ENCODE measurements at places on chromosomes 3 and 15.
A peak's percentile ranks its signal among the peaks of the same experiment; 100 is the strongest.

DNA sequence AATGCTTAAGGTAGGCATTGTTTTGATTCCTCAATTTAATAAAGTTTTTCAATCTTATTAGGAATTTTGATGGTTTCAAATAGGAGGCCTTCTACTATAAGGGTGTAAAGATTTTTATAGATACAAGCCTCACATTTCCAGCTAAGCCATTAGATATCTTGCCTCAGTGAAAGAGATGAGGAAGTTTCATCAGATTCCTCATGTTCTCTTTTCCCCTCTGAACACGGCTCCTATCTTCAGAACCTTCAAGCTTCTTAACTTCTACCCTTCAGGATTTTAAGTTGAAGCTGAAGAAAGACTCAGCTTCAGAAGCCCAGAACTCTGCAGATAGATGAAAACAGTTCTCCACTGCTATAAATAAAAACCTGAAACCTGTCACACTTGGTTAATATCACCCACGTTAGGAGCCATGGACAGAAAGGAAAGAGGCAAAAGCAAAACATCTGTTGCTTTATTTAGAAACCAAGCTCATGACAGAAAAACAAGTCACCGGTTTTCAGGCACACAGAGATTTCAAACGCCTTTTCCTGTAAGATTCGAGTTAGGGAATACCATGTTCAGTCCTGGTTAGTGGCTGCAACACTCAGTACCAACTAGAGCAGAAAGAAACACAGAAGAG lies 82.2 kb upstream of the GOLGA8B start:
- no peaks in the 10 kb centered on the region for H3K4me1 ChIP-seq
- H3K4me3 ChIP-seq, result no peak overlapping the region
- H3K27ac ChIP-seq, result no peak overlapping the region
- no peaks in the 10 kb centered on the region for H3K27me3 ChIP-seq

- no peaks in the 10 kb centered on the region for H3K36me3 ChIP-seq
- peak overlapping the region; percentile 96 for H3K27ac ChIP-seq
- no peaks in the 10 kb centered on the region for H3K4me1 ChIP-seq
- DNase-seq, result no peak
- no peaks in the 10 kb centered on the region for H3K27me3 ChIP-seq
- H3K4me3 ChIP-seq, result no peak overlapping the region
Observed at GRCh38 chr3:4866866-4867265, 112.4 kb upstream of the BHLHE40 start.

- DNase-seq, result no peak
- H3K27ac ChIP-seq, result no peak within 1 kb of the TSS
- no peaks in the 10 kb centered on the region for H3K36me3 ChIP-seq
Observed at GRCh38 chr15:49423021-49423420, at the start of gene FGF7. TSS of gene FGF7 (plus strand) at chr15:49423242. CDS start at chr15:49424298, 1,056 bp downstream.

DNA sequence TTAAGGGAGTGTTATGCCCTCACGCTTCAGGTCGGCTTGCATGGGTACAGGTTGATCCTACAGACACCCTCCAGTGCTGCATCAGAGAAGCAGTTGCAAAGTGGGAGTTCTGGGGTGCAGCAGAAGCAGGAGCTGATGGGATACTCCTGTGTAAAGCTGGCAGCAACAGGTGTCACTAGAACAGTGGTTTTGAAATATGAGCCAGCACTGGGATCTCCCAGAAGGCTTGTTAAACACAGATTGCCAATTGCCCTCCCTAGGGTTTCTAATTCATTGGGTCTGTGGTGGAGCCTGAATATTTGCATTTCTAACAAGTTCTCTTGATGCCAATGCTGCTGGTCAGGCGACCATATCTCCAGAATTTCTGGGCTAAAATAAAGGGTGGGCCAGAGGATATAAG lies 350.4 kb downstream of the CLSTN2 start:
- H3K4me1 ChIP-seq, result no peaks in the 10 kb centered on the region
- DNase-seq, result no peak
- no peak overlapping the region for H3K27ac ChIP-seq
- no peaks in the 10 kb centered on the region for H3K27me3 ChIP-seq
- H3K36me3 ChIP-seq, result no peaks in the 10 kb centered on the region
- no peak overlapping the region for H3K4me3 ChIP-seq

DNA sequence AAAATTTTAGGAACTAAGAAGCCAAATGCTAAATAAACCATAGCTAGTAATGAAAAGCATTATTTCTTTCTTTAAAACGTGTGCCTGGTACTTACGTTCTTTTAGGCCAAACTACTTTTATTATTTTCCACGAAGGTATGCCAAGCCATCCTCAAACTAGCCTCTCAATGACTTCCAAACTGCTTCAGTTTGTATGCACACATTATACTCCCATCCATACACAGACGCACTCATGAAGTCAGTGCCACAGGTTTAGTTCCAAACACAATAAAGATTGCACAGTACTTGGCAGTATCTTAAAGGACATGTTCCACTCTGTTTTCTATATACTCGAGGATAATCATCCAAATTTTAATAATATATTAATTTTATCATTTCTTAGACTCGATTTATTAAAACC lies 609.2 kb upstream of the ZNF385D start:
- H3K4me3 ChIP-seq, result no peak overlapping the region
- H3K36me3 ChIP-seq, result no peaks in the 10 kb centered on the region
- H3K27me3 ChIP-seq, result no peaks in the 10 kb centered on the region
- H3K27ac ChIP-seq, result no peak overlapping the region
- DNase-seq, result no peak
- H3K4me1 ChIP-seq, result no peaks in the 10 kb centered on the region

- H3K36me3 ChIP-seq, result no peaks in the 10 kb centered on the region
- H3K27ac ChIP-seq, result peak overlapping the region; percentile 63
- no peak for DNase-seq
- H3K27me3 ChIP-seq, result no peaks in the 10 kb centered on the region
- peaks cover 56% of the 10 kb centered on the region for H3K4me1 ChIP-seq
- no peak overlapping the region for H3K4me3 ChIP-seq
Observed at GRCh38 chr3:24255414-24255813, 239.2 kb downstream of the THRB start.

DNA sequence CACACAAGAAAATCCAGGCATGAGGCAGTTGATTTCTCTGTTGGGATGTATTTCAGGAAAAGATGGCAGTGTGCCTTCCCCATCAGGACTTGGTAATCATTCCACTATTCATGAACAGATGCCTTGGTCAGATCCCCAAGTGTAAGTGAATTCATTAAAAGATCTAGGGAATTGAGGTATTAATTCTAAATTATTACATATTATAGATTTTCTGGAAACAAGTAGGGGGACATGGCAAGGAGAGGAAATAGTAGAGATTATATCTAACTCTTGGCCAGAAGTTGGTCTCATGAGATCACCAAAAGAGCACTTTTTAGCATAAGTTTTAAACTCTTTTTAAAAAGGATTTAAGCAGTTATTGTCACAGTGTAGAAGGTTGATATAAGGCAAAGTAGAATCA lies 74.4 kb upstream of the MDFIC2 start:
- no peak overlapping the region for H3K4me3 ChIP-seq
- no peaks in the 10 kb centered on the region for H3K4me1 ChIP-seq
- no peak overlapping the region for H3K27ac ChIP-seq

DNA sequence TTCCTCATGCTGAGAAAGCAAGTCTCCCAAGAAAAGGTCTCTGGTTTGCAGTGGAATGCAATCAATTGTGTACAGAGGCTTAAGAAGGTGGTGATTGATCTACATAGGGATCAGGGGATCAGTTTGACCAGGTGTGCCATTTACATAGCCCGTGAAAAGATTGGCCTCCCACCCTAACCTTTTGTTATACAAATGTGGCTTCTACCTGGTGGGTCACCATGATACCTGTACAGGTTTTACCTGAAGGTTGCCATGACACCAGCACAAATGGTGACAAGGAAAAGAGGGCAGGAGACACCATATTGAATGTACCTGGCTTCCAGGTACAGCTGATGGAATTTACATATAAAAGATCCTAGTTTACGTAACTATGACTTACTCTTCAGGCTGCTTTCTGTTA lies 25.5 kb upstream of the TEX55 start:
- no peak overlapping the region for H3K27ac ChIP-seq
- no peaks in the 10 kb centered on the region for H3K27me3 ChIP-seq
- no peak overlapping the region for H3K4me3 ChIP-seq
- H3K36me3 ChIP-seq, result no peaks in the 10 kb centered on the region

- H3K4me3 ChIP-seq, result no peak overlapping the region
- no peak overlapping the region for H3K27ac ChIP-seq
- H3K27me3 ChIP-seq, result no peaks in the 10 kb centered on the region
- H3K4me1 ChIP-seq, result no peaks in the 10 kb centered on the region
- no peaks in the 10 kb centered on the region for H3K36me3 ChIP-seq
Observed at GRCh38 chr15:31606931-31607497, 280.4 kb downstream of the KLF13 start.

DNA sequence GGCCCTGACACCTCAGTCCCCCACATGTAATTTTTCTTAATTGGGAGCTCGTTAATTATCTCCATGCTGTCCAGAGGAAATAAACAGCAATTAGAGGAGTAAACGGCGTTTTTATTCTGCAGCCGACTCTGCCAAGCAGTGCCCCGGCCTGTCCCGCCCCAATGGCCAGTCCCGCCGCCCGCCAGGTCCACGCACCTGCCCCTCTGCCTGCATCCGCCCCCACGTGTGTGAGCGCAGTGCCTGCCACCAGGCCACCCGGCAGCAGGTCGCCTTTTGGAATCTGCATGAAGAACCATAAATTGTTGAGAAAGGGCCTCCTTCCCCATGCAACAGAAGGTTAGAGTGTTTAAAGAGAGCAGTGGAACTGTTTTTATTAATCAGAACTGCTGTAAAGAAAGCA lies 87.5 kb upstream of the LINGO1 start:
- no peak overlapping the region for H3K27ac ChIP-seq
- H3K4me1 ChIP-seq, result no peaks in the 10 kb centered on the region
- H3K36me3 ChIP-seq, result no peaks in the 10 kb centered on the region
- H3K27me3 ChIP-seq, result no peaks in the 10 kb centered on the region

DNA sequence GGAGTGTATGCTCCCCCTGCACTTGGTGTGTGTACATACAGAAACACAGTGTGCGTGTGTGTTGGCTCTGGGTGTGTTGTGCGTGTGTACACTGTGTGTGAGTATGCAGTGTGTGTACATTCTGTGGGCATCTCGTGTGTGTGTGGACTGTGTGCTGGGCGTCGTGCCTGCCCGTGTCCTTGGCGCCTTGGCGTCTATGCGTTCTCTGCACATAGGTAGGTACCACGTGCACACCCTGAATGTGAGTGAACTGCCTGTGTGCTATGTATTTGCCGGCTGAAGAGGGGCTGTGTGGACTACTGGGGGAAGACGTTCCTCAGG lies 481 bp upstream of the ECE2 start:
- no peak overlapping the region for H3K4me3 ChIP-seq
- peaks cover 13% of the 10 kb centered on the region for H3K27me3 ChIP-seq
- H3K36me3 ChIP-seq, result no peaks in the 10 kb centered on the region
- no peaks in the 10 kb centered on the region for H3K4me1 ChIP-seq
- DNase-seq, result no peak
- no peak overlapping the region for H3K27ac ChIP-seq

- H3K4me1 ChIP-seq, result no peaks in the 10 kb centered on the region
- no peak for DNase-seq
- H3K27ac ChIP-seq, result no peak overlapping the region
- H3K27me3 ChIP-seq, result no peaks in the 10 kb centered on the region
Observed at GRCh38 chr15:73540161-73540560, 93.0 kb downstream of the NPTN start.

DNA sequence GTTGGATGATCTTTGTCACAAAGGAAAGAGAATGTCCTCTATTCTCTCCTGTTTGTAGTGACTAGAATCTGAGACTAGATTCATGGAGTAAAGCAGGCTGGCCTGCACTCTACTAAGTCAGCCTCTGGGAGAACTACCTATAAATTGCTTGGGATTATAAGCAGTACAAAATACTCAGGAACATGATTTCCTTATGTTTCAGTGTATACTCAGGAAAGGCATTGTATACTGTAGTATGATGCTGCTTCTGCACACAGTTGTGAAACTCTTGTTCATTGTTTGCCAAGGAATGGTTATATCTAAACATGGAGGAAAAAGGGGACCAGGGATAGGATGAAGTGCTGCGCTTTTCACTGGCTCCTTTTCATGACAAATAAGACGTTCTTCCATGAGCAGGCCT lies 49.2 kb downstream of the OXSR1 start:
- no peaks in the 10 kb centered on the region for H3K36me3 ChIP-seq
- H3K27me3 ChIP-seq, result no peaks in the 10 kb centered on the region
- H3K4me1 ChIP-seq, result peaks cover 11% of the 10 kb centered on the region
- H3K4me3 ChIP-seq, result no peak overlapping the region

DNA sequence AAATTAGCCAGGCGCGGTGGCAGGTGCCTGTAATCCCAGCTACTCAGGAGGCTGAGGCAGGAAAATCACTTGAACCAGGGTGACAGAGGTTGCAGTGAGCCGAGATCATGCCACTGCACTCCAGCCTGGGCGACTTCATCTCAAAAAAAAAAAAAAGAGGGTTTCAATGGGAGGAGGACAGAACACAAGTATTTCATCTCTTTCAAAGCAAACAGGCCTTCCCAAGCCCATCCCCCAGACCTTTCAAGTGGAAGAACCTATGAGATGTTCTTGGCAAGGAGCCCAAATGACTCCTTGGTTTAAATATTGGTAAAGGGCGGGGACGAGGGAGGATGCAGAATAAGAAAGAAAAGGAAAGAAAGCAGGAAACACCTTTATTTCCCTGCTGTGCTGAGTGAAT lies 62.2 kb upstream of the MCF2L2 start:
- no peak overlapping the region for H3K27ac ChIP-seq
- H3K36me3 ChIP-seq, result no peaks in the 10 kb centered on the region
- H3K27me3 ChIP-seq, result no peaks in the 10 kb centered on the region
- no peaks in the 10 kb centered on the region for H3K4me1 ChIP-seq
- no peak overlapping the region for H3K4me3 ChIP-seq
- DNase-seq, result peak; percentile 22

GRCh38 chr3:122555275-122556071 lies 8.6 kb downstream of the PARP9 start:
- no peak overlapping the region for H3K27ac ChIP-seq
- H3K4me1 ChIP-seq, result no peaks in the 10 kb centered on the region
- H3K27me3 ChIP-seq, result no peaks in the 10 kb centered on the region
- no peak for DNase-seq

GRCh38 chr3:10173926-10174435 lies 9.3 kb downstream of the IRAK2 start:
- DNase-seq, result peak; percentile 98
- H3K27ac ChIP-seq, result peak overlapping the region; percentile 93
- no peak overlapping the region for H3K4me3 ChIP-seq
- H3K4me1 ChIP-seq, result peaks cover 17% of the 10 kb centered on the region
- H3K27me3 ChIP-seq, result no peaks in the 10 kb centered on the region

DNA sequence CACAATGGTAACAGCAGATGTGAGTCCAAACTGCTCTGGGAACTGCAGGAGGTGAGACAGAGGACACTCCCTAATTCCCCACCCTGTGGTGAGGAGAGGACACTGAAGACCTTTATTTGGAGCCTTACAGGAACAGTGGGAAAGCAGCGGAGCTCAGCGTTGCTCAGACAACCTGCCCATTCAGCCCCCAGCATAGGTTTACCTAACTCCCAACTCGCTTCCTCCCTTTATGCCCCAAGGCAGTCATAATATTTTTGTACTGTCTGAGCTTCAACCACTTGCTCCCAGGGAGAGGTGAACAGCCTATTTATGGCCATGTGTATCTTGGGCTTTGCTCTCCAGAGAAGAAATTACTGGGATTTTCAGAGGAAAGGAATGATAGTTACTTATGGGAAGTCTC lies 34.1 kb downstream of the SHC4 start:
- H3K27me3 ChIP-seq, result no peaks in the 10 kb centered on the region
- H3K36me3 ChIP-seq, result no peaks in the 10 kb centered on the region
- H3K4me3 ChIP-seq, result peak overlapping the region; percentile 20
- no peak for DNase-seq
- peak overlapping the region; percentile 72 for H3K27ac ChIP-seq
